ENCODE measurements at places on chromosomes 16 and 17. TPM values are rescaled to one million over a fixed set of nuclear protein-coding genes. Genes with fewer than 3 reads are reported as not detected.
A peak's percentile ranks its signal among the peaks of the same experiment; 100 is the strongest.

DNA sequence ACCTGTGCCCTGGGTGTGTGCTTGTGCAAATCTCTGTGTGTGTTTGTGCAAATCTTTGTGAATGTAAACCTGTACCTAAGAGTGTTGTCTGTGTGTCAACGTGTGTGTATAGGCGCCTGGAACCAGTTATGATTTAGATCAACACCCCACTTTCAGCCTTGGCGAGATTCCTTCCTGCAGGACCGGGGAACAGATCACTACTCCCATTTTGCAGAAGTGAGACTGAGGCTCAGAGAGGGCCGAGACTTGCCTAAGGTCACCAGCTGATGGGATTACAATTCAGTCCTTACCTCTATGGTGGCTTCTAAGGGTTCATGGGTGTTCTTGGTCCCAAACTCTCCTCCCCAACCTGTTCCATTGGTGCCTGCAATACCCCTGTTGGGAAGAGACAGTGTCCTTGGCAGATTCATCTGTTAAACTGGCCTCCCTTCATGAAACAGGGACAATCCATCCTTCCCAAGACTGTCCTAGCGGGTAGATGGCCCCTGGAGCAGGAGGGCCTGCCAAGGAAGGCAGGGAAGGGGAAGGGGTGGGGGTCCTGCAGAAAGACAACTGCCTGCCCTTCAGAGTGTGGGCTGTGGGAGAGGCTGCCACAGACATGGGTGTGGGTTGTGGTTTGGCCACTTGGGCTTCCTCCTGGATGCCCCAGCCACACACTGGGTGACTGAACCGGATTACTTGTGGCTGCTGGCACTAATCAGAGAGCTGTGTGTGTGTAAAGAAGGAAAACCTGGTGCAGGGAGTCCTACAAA lies 6.9 kb upstream of the MAPK7 start:
- no peak for DNase-seq

DNA sequence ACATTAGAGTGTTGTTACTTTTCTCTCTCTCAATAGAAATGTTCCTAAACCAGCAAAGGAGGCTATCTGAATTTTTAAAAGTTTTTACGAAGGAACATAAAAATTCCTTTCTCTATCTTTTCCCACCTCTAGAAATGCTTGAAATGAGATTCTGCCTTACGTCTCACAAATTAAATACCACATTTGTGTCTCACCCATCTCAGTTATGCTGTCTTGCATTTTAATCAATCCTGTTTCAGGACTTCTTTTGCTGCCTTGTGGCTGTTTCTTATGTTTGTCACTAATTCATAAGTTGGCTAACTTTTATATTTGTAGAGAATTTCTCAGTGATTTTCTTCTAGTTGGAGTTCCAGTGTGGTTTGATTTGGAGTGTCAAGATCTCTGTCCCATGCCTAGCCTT lies 3.5 kb downstream of the OMG start:
- no peak for DNase-seq

DNA sequence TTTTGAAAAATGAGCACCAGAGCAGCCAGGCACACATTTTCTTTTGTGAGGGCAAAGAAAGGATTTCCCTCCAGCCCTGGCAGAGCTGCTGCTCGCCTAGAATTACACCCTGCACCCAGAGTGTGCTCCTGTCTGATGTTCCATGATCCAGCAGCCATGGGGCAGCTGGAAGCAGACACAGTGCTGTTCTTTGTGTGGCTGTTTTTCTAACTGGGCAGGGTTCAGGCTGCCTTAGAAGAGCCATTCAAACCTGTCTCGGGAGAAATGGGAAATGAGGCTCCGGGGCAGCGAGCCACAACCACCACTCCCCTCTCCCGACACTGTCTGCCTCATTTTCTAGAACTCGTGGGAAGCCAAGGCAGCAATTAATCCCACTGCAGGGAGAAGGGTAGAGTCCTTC lies 28.9 kb downstream of the LITAF start:
- peak; percentile 72 for DNase-seq

The PIRT gene
- not detected for total RNA-seq

DNA sequence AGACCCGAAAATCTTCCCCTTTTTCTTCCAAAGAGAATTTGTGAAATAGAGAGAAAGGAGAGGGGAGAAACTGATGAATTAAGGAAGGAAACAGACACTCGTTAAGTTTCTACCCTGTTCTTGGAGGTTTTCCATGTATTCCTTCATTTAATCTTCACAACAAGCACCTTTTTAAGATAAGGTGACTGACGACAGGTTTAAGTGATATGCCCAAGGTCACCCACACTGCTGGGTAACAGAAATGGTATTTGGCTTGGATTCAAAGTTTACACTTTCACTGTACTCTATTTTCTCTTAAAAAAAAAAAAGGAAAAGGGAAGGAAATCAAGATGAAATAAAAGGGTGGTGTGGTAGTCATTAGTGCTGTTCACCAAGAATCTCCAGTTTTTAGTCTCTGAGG lies 33.5 kb upstream of the TOX3 start:
- no peak for DNase-seq

GRCh38 chr17:32759476-32759875 lies 117.4 kb downstream of the MYO1D start:
- DNase-seq: no peak

The FOXL1 gene
- total RNA-seq: 0.32 TPM

- peak; percentile 71 for DNase-seq
Measured at GRCh38 chr16:49638673-49639610, 217.0 kb downstream of the ZNF423 start.

- peak; percentile 79 for DNase-seq
Measured at GRCh38 chr17:9021158-9021991, at the start of gene NTN1. NTN1 (plus strand) TSS chr17:9021510; CDS start chr17:9022374, 864 bp downstream.

The RBFOX1 gene
- 79.4 TPM for total RNA-seq

GRCh38 chr17:65696739-65697394 lies 135.4 kb upstream of the AXIN2 start:
- no peak for DNase-seq

- no peak for DNase-seq
Measured at GRCh38 chr17:54901230-54901822, 674 bp downstream of the TOM1L1 start.

DNA sequence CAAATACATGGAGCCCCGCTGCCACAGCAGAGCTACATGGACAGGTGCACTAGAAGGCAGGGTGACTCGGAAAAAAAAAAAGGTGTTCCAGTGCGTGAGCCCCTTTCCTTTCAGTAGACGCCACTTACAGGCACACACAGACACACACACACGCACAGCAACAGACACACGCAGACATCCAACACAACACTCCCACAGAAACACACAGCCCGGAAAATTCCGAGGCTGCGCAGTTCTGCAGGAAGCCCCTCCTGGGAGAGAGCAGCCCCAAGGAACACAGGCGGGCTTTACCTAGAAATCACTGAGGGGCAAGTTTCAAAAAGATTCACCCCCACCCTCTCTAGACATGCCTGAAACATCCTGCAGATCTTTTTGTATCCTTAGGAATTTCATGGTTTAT lies 136.0 kb upstream of the WSB1 start:
- DNase-seq: no peak

GRCh38 chr17:49216953-49217650 lies 6.6 kb downstream of the ABI3 start:
- peak; percentile 61 for DNase-seq

- DNase-seq: no peak
Measured at GRCh38 chr16:80739523-80739922, 64.9 kb downstream of the CDYL2 start.

GRCh38 chr16:17668386-17668785 lies 197.6 kb upstream of the XYLT1 start:
- DNase-seq: no peak

The CCDC200 gene
- not detected for total RNA-seq

- no peak for DNase-seq
Measured at GRCh38 chr16:57377080-57377841, 5.0 kb downstream of the CX3CL1 start.

- no peak for DNase-seq
Measured at GRCh38 chr17:74408815-74409214, 23.1 kb upstream of the GPRC5C start.

GRCh38 chr16:84607694-84608093 lies 10.2 kb downstream of the COTL1 start:
- no peak for DNase-seq

GRCh38 chr16:81629034-81629802 lies 149.9 kb upstream of the PLCG2 start:
- DNase-seq: no peak

The MSL1 gene
- total RNA-seq: 49.1 TPM

DNA sequence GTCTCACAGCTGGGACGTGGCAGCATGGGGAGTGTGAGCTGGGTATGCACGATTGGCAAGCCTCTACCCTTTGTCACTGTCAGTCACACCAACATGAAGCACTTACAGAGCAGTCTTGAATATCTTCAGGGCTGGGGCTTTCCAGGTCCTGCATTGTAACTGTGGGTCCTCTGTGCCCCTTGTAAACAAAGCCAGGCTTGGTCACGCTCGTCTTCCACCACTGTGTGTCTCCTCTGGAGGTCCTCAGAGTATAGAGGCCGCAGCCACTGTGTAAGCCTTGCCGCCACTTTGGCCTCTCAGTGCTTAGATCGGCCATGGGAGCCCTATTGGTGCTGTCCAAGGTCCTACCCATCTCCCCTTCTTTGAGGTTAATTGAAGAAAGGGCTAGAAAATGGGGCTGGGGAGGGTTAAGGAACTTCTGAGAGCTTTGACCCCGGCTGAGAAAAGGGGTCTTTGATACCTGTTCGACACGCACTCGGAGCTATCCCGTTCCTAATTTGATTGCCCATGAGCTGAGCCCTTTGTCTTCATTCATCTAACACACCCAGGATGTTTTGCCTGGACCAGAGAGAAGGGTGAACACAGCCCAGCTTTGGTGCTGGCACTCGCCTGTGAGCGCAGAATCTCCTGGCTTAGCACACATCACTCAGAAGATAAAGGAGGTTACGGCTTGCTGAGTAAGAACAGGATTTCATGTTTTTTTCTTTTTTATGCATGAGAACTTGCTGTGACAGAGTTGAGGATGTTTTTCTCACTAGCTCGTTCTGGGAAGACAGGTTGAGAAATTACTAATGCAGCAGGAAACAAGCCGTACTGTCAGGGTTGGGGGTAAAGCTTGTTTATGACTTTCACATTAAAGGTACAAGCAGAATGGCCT lies 267.9 kb downstream of the CPPED1 start:
- peak; percentile 13 for DNase-seq

The STXBP4 gene
- total RNA-seq: 5.2 TPM

DNA sequence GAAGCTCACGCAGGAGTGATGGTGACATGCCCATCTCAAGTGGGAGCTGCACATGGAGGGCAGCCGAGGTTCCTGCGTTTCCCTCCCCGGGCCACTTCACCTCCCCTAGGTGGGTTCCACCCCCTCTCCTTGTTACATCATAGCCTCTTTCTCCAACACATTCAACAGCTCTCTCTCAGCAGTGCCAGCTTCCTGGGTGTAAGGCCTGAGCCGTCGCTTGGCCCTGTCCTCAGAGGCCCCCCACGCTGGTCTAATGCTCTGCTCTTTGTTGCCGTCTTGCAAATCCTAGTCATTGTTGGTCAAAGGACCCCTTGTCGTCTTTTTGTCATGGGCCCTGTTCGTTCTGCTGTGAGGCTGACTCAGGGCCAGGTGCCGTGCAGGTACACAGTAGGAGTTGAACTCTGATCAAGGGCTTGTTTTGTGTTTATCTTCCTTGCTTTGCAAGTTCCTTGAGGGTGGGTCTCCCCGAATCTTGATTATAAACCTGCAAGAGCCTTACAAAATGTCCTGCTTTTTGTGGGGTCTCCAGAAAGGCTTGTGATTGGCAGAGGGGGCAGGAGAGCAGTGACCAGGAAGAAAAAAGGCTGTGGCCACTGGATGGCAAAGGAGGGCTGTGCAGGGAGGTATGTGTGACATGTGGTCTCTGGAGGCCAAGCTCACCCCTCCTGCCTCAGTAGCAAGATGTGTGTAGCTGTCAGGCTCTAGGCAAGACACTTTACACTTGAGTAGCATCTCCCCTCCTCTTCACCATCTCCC lies 136.6 kb downstream of the CCDC182 start:
- DNase-seq: no peak

The SLC16A11 gene
- total RNA-seq: 0.47 TPM

The NPTX1 gene
- not detected for total RNA-seq

The KRTAP16-1 gene
- total RNA-seq: not detected

- no peak for DNase-seq
Measured at GRCh38 chr17:79997011-79997660, 38.5 kb downstream of the TBC1D16 start.

The DCXR gene
- 177 TPM for total RNA-seq

DNA sequence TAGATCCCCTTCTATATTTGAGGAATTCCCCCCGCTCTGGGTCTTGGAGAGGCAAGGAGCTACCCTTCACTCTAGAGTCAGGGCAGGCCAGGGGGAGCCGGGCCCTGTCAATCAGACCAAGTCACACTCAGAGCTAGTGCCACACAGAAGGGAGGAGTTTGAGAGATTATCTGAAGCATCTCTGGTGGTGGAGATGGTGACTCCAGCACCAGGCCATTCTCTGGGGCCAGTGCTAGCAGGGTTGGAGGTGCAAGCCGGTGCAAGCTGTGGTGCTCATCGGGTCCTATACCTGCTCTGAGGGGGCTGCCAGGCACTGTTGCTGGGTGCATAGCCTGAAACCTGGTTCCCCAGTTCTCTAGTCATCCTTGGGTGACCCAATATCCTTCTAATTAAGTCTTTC lies 201.2 kb downstream of the COPRS start:
- no peak for DNase-seq

The KRT28 gene
- not detected for total RNA-seq

The LLGL2 gene
- 5.1 TPM for total RNA-seq

GRCh38 chr17:81703747-81704654 lies 834 bp downstream of the MRPL12 start:
- DNase-seq: no peak

DNA sequence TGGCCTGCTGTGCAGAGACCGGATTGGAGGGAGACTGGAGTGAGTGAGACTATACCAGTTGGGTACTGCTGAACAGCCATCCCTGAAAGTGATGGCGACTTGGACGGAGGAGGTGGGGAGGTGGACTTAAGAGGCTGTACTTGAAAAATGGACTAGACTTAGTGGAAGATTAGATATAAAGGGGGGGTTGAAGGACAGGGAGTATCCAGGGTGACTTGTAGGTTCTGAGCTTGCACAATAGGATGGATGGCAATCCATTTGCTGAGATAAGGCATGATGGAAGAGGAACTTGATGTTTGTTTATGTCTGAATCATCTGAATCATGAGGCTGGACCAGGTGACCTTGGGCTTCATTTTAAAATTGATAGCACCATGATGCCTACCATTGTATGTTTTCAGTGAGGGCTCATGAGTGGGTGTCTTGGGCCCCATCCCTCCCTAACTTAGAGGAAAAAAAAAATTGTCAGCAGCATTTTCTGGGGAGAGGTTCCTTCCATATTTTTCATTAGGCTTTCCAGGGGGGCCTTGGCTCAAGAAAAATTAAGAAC lies 41.2 kb downstream of the PRKCA start:
- no peak for DNase-seq

- DNase-seq: no peak
Measured at GRCh38 chr17:48628649-48629410, 2.7 kb upstream of the HOXB9 start.

- DNase-seq: peak; percentile 53
Measured at GRCh38 chr16:89700649-89701424, 668 bp downstream of the SPATA2L start.

- DNase-seq: no peak
Measured at GRCh38 chr17:50022463-50023130, 27.6 kb upstream of the DLX3 start.
